ENCODE measurements at places on chromosomes 6 and 20.

DNA sequence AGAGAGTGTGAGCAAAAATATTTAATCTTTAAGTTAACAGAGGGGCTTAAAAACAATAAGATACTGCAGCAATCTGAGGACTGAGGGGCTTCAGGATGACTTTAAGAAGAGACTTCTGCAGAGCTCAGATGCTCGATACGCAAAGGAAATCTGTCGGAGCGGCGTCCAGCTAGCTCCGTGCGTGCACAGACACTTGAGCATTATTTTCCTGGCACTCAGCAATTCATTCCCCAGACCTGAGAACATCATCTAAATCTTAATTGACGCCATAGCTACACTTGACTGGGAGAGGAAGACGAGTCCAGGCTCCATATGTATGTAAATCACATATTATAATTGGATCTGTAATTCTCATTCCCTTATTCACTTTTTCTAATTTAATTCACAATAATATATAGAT is 228.2 kb downstream of the SOD2 start:
- no peak for DNase-seq

DNA sequence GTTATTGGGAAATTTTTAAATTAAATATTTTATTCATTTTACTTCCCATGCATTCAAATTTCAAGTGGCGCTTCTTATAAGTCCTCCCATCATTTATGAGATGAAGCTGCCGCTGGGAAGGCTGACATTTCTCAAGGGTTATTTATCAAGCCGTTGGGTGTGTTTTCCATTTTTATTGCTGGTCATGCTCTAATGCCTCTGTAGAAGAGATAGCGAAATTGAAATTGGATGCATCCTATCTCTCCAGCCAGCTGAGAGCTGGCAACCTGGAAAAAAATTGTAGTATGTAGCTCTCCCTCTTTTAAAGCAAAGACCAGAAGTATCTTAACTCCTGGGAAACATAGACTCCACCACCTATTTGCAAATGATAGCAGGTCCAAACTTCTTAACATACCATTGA is 135.9 kb downstream of the C6orf118 start:
- no peak for DNase-seq

GRCh38 chr6:100099189-100100074 is 105.4 kb upstream of the MCHR2 start:
- DNase-seq: no peak

DNA sequence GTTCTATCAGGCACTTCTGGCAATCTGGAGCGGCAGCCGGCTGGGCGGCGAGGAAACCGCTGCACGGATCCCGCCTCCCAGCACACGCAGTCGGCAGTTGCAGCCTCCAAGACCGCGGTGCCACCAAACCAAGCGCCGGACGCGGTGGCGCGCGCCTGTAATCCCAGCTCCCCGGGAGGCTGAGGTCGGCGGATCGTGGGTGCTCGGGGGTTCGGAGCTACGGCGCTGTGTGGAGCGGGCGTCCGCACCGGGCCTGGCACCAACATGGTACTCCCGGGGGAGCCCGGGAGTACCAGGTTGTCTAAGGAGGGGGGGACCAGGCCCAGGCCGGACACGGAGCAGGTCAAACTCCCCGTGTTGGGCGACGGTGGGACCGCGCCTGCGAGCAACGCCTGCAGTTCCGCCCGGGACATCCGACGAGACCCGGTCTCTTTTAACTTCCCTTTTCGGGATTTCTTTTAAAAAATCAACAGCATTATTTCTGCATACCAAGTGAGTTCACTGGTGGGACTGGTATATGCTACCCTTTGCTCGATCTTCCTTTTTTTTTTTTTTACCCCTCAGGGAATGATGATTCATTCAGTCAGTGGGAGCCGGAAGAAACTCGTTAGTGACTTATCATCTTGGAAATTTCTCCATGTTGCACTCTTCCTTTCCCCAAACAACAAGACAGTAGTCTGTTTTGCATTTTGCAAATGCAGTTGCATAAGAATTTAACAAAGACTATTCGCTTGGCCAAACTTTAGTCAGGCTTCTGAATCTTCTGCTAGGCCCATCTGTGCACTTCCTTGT is 27.6 kb downstream of the ZNF311 start:
- no peak for DNase-seq

- DNase-seq: no peak
Measured at GRCh38 chr6:125251516-125252220, 50.1 kb downstream of the HDDC2 start.

- DNase-seq: no peak
Measured at GRCh38 chr6:90572856-90573255, 14.0 kb downstream of the MAP3K7 start.

- no peak for DNase-seq
Measured at GRCh38 chr6:23446469-23446967, 679.5 kb upstream of the NRSN1 start.

DNA sequence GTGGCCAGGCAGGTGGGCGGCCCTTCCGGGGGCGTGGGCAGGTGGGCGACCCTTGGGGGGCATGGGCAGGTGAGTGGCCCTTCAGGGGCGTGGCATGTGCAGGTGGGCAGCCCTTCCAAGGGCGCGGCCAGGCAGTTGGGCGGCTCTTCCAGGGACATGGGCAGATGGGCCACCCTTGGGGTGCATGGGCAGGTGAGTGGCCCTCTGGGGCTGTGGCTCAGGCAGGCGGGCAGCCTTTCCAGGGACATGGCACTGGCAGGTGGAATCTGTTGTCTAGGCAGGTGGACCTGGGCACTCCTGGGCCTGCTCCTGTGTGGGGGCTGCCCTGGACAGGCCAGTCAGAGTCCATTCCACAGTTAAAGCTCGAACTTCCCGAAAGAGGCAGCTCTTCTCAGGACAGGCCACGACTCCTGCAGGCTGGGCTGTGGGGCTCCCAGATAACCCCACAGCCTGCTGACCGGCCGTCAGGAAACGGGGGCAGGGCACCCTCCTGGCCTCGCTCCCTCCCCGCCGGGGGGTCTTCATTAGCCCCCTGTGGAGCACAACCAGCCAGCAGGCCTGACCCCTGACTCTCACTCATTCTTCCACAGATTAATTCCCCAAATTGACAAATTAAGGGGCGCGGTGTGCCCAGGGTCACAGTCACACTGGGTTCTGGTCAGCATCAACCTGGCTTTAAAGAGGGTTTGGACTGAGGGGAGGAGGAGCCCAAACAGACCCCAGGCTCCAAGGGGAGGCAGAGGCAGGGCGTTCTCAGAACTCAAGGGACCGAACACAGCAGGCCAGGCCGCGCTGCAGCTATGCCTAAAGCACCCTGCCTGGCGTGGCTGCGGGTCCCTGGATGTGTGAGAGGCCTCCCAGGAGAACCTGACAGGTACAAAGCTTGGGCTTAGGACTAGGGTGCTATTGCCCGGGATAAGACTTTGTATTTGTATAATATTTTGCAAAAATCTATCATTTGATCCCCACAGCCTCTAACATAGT is 130.0 kb downstream of the DLL1 start:
- DNase-seq: no peak

GRCh38 chr20:53099856-53100255 is 127.7 kb downstream of the TSHZ2 start:
- DNase-seq: no peak

DNA sequence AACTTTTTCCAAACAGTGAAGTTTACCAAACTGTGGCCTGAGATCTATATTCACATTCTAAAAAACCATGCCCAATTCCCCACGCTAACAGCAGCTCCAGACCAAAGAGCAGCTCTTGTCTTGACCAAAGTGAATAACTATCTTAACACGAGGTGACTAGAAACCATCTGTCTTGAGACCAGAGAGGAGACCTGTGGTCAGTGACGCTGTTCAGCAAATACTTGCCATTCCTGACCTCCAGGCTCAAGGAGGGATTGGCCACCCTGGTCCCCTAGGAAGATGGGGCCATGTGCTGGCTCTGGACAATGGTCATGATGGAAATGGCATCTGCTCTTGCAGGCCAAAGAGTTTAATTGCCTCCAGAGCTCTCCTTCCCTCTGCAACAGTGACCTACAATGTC is 104.4 kb upstream of the CD93 start:
- DNase-seq: no peak

GRCh38 chr6:19033683-19034082 is 646.5 kb downstream of the RNF144B start:
- DNase-seq: no peak

GRCh38 chr20:20706285-20706684 is 6.2 kb downstream of the RALGAPA2 start:
- no peak for DNase-seq

DNA sequence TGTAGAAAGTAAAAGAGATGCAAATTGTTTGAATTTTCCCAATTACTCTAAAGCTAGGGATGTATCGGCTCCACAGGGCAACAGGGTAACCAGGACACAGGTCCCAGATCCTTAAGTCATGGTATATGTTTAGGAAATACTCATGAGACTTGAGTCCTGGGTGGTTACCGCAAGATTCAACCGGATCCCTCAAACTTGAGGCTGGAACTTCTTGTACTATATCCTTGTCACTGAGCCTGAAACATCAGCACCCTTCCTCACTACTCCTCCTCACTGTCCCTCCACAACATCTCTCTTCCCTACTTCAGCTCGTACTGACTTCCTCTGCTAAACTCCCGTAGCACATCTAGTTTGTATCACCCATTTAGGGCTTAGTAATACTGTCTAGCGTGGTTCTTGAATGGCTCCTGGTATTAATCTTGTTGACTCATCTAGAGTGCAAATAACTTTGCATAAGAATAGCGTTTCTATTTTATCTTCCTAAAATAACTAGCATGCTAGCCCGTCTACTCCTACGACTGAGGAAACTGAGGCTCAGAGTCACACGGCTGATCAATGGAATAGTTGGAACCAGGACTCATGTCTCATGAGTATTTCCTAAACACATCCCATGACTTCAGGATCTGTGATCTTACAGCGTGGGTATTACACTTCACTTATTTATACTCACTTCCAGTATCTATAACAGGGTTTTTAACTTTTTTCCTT is 72.1 kb downstream of the FILIP1 start:
- DNase-seq: no peak

DNA sequence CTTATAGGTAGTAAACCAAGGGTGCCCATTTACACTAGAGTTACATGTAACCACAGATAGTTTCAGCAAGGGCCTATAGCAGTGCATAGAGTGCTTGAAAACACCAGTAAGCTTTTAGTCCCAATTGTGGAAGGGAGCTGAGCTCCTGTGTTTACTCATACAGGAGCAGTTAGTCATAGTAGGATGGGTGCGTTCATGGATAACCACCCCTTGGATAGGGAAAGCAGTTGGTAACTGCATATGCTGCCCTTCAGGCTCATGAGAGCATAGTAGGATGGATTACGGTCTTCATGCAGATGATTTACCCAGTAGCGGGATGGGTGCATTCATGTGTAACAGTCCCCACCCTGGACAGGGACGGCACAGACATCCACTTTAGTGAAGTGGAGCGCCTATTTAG is 45.1 kb downstream of the OR2B6 start:
- DNase-seq: no peak
